Effector memory CD8-positive, alpha-beta T cell (primary cell): ENCODE measurements at places on chromosomes 11 and 22.
A peak's percentile ranks its signal among the peaks of the same experiment; 100 is the strongest.

DNA sequence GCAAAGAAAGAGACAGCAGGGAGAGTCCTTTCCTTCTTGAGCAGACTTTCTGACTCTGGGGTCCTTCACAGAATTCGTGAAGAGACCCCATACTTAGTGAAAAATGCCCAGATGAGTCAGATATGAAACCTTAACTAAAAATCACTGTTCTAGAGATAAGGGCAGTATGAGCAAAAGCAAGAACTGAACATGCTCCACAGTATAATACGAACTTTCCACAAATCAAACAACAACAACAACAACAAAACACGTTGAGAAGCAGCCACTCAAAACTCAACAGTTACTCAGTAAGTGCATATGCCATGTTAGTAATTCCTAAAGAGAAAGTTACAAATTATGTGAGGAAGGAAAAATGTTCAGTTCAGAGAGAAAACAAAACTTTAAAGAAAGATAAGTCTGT lies 44.3 kb downstream of the PITPNB start:
- DNase-seq, result no peak

DNA sequence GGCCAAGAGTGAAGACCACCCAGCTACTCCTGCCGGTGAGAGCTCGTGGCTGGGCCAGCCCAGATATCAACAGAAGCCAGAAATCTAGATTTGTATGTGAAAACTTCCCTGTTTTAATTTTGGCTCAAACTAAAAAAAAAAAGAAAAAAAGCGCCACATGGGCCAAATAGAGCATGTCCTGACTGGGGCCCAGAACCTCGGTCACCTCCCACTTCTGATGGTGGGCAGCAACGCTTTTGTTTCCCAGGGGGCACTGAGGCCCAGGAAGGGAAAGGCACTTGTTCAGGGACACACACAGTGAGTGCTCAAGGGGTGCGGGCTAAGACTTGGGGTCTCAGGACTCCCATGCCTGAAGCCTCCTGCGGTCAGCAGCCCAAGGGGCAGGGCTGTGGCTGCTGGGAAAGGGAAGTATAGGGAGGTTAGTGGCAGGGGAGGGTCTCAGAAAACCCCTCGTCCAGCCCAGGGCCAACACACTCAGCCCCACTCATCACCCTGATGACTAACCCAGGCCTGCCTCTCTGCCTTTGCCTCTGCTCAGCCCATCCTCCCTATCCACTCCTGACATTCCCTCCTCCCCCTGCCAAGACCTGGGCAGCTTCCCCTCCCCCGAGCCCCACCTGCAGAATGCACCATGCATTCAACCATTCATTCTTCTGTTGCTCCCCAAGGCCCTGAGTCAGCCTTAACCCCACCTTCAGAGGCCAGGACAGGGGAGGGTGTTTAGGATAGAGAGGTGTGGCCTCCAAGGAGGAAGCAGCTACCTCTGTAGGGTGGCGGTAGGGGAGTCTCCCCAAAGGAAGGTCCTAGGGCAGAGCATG lies 30.0 kb upstream of the TCF20 start:
- no peak for DNase-seq

DNA sequence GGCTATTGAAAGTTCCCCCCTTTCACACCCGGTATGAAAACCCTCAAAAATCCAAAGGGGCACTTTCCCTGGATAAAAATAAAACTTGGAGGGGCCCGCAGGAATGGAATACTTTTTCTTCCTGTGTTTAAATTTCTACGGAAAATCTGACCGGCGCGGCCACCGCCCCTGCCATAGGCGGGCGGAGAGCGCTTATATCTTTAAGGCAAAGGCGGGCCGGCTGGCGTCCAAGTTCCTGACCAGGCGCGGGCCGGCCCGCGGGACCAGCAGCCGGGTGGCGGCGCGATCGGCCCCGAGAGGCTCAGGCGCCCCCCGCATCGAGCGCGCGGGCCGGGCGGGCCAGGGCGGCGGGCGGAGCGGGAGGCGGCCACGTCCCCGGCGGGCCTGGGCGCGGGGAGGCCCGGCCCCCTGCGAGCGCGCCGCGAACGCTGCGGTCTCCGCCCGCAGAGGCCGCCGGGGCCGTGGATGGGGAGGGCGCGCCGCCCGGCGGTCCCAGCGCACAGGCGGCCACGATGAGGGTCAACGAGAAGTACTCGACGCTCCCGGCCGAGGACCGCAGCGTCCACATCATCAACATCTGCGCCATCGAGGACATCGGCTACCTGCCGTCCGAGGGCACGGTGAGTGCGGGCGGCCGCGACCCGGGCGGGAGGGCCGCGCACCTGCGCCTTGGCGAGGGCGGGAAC lies at the start of gene ANO1:
Gene ANO1, plus strand, starts transcription at position 223 of the 686 bp plus-strand sequence. Its CDS starts 290 bp downstream, at position 513.
- DNase-seq, result no peak

DNA sequence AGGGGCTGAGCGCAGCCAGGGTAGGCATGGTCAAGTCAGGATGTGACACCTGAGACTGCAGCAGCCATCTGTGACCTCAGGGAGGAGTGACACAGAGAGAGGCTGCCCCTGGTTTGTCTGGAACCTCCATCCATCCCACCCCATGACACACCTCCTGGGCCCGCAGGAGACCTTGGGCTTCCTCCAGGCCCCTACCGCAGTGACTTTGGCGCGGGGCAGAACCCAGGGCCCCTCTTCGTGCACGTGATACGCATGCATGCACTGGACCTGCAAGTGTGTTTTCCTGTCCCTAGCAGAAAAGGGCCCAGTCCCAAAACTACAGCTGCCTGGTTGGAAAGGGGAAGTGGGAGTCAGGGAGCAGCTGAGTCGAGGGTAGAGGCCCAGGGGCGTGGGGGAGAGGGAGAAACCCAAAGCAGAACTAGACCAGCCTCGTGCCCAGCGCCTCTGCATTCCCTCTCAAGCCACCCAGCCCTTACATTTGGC lies 7.9 kb upstream of the CYTH4 start:
- DNase-seq, result no peak

DNA sequence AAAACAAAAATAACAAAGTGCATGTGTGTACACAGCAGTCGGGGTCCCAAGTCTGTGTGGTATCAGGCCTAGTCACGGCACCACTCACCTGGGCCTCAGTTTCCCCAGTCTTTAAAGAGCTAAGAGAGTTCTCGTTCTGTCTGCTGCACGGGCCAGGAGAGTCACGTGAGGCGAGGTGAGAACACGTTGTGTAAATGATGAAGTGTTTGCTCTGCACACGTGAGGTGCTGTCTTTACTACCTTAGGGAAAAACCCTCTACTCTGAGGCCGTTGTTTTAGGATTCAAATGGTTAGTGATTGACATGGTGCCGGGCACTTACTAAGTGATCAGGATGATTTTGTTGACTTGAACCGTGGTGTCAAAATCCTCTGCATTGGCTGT lies 86.5 kb upstream of the PPARA start:
- DNase-seq, result no peak

GRCh38 chr11:64741375-64742086 lies 2.4 kb downstream of the RASGRP2 start:
- no peak for DNase-seq

DNA sequence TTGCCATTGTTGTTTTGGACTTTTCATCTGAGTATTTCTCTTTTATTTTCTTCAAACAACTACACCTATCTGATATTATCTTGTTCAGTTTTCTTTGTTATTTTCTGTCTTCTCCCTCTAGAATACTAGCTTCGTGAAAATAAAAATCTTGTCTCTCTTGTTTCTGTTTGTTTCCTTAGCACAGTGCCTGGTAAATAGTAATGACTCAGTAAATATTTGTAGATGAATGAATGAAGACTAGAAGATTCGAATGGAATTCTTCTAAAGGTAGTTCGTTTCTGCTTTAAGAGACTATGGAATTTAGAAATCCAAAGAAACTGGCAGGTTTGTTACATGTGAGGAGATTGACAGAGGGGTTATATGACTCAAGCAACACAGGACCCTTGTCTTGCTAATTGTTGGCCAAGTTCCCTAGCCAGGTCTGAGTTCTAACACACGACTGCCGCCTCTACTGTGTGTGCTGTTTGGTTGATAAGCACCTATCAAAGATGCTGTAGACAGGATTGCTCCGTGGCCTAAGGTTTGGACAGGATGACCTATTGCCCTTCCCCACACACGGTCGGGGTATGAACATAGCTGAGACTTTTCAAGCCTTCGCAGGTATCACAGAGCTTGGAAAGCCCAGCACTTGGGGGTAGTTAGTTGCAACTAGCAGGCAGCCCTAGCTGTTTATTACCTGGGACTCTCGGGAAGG lies 831 bp upstream of the TMEM135 start:
- peak; percentile 7 for DNase-seq

DNA sequence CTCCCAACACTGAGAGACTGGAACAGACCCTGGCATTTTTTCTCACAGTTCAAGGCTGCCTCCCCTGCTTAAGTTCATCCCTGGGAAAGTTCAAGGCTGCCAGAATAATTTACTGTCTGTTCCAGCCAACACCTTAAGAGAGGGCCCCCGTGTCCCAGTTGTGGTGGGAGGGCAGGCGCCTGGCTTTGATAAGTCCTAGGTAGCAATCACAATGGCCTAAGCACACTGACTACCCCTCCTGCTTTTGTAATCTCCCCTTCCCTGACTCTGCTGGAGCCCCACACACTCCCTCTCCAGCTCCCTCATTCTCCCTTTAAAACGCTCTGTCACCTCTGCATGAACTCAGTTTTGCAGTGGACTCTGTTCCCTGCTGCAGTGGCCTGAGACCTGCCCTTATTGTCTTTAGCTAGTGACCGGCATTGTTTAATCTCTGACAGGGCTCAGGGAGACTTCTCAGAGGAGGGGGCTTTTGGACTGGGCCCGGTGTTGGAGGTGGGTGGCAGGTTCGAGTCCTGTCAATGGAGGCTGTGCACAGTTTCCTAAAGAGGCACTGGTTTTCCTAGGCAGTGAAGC lies 507.2 kb downstream of the TBC1D22A start:
- DNase-seq, result no peak

DNA sequence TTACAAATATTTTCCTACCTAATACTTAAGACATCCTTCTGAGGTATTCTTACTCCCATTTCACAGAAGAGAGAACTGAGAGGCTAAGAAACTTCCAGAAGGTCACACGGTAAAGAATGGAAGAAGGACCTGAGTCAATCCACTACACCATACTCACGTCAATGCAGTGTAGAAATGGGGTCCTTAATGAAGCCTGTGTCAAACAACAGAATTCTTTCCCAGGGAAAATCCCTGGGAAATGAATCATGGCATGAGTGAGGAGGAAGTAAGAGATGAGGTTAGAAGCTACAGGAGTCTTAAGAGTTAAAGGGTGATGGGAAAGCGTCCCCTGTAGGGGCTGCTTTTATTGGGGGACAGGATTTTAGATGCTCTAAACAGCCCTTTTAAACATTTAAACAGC lies 147.9 kb downstream of the C11orf91 start:
- no peak for DNase-seq

GRCh38 chr11:131762346-131763110 lies 392.1 kb downstream of the NTM start:
- no peak for DNase-seq

- no peak for DNase-seq
Observed at GRCh38 chr11:30717641-30718040, 131.5 kb upstream of the MPPED2 start.

GRCh38 chr11:118088531-118088930 lies 1.8 kb upstream of the SMIM35 start:
- DNase-seq, result no peak

GRCh38 chr22:43642319-43643206 lies 169.5 kb downstream of the EFCAB6 start:
- no peak for DNase-seq

- DNase-seq, result no peak
Observed at GRCh38 chr11:22597062-22597461, 28.6 kb downstream of the FANCF start.

DNA sequence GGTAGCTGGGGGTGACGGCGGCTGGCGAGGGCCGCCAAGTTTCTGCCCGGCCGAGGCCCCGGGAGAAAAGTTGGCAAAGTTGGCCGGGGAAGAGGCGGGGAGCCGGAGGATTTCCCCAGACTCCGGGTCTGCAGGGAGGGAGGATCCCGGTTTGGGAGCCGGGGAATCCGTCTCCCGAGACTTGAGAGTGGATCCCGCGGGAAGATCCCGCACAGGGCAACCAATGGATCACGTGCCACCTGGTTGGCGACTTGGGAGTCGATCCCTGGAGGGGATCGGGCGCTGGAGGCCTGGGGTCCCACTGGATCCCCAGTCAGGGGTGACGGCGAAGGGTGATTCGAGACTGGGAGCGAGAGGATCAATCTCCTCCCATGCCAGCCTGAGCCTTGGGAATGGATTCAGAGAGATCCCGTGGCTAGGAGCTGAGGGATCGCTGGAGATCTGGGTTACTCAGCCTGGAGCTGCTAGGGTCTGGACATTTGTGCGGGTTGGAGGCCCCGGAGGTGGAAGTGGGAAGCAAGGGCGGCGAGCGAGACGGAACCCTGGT lies 394 bp downstream of the KIAA1671 start:
- no peak for DNase-seq

DNA sequence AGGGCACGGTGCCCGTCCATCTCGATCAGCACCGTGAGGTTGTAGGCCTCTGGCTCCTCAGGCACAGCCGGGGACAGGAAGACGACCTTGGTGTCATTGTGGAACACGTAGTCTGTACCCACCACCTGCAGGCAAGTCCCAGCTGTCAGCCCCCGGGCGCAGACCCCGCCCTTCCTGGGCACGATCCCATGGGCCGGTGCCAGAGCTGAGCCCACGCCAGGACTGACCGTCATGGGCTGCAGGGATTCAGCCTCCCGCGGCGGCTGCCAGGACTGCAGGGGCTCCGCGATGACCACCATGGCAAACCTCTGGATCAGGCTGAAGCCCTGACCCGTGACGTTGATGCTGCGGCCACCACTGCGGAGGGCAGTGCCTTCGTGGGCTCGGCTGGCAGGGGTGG lies 11.8 kb upstream of the MAPK11 start:
- no peak for DNase-seq

DNA sequence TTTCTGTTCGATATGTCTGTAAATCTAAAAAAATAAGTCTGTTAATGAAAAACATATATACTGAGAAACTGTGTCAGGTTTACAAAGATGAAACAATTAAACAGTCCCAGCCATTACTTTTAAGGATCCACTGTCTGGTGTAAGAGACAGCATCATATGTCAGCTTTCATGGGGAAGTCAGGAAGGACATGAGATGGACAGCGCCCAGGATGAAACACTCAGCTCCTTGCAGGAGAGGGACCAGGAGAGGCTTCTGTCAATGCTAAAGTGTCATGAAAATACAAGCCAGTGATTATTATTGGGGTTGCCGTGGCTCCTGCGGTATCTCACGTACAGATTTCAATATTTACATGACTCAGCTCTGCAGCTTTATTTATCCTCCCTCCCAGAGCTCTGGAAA lies 1524.6 kb downstream of the TBC1D22A start:
- no peak for DNase-seq

GRCh38 chr11:69496202-69496557 lies 14.7 kb downstream of the LINC01488 start:
- no peak for DNase-seq

DNA sequence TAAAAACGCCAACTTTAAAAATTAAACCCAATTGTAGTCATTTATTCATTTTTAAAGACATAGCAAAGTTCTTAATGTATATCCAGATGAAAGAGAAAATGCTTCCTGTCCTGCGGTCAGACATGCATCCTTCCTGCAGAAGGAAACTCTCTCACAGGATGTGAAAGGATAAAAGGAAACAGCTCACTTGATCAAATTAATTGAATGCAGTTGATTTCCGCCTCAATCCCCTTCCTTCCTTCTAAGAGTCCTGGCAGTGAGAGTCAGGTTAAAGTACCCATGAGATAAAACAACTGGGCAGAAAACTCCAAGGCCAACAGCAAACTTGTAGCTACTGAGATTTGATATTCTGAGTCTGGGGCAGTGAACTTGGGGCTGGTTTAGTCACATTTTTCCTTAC lies 38.5 kb downstream of the CWC15 start:
- DNase-seq, result no peak

GRCh38 chr11:1088927-1089737 lies 14.5 kb downstream of the MUC2 start:
- no peak for DNase-seq
